ENCODE measurements at places on chromosomes 12 and 14.

GRCh38 chr14:74255281-74255680, 16.0 kb downstream of the VSX2 start:
- no peak for DNase-seq

- no peak for DNase-seq
Measured at GRCh38 chr14:58701156-58701555, 63.4 kb downstream of the DACT1 start.

DNA sequence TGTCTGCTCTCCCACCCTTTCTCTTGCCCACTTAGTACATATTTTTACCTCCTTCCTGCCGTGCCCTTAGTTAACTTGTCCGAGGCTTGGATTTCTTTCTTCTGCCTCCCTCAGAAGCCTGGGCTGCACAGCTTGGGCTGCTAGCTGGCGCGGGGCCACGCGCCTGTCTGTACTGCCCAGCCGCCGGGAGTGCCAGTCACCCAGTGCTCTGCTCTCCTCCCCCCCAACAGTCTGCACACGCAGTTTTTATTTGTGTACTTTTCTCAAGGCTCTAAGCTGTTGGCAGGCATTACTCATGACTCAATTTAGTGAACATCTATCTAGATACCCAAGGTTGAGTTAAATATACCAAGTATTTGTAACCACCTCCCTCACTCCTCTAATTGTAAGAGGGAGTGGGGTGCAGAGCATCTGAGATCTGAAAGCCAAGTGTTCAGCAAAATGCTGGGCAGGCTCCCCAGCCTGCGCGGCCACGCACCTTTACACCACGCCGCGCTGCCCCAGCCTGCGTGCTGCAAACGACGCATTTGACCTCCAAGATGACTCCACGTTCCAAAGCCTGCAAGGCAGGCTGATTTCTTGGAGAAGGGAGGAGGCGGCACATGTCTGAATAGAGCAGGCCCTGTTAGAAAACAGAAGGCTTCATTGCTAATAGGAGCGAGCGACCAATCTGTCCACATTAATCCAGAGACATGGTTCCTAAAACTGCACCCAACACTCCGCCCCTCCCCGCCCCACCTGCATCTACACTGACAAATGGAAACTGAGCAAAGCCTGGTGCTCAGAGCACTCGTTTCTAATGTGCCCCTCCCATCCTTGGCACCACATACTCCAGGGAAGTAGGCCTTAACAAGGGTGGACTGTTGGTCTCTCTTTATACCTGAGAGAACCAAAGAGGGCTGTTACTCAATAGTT, 18.2 kb upstream of the CACNA2D4 start:
- no peak for DNase-seq

DNA sequence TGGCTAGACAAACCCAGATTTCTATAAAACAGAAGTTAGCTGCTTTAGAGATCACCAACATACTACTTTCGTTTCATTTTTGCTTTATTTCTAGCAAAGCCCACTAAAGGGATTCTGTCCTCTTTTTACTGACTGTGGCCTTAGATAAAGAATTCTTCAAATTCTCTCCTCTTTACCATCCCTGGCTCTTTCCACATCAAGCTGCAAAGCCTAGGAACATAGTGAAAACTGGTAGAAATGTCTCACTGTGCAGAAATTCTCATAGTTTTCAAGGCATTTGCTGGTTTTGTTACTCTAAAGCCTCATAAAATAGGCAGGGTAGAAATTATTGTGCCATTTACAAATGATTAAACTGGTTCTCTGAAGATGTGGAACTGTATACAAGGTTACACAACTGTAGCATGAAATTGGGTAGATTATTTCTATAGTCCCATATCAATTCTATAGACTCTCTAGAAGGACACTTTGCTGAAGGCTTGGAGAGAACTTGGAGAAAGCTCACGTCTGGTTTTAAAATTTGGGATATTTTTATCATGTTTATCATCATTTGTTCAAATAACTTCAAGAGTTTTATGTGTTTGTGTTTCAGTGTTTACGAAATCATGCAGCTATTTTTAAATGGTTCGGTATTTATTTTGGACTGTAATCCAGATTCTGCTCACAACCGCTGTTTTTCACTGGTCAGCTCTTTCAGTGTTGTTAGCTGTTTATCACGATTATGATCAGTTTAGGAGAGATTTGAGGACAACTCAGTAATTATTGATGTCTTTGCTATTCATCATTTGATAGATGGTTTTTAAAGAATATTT, 36.7 kb upstream of the CSRP2 start:
- DNase-seq = no peak

DNA sequence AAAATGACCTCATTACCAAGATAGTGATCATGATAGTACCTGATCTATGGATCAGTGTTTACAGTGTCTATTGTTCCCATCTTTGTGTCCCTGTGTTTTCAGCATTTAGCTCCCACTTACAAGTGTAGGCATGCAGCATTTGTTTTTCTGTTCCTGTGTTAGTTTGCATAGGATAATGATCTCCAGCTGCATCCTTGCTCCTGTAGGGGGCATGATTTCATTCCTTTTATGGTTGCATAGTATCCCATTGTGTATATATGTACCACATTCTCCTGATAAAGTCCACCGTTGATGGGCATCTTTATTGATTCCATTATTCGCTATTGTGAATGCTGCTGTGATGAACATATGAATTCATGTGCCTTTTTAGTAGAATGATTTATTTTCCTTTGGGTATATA, 215.4 kb upstream of the NAV3 start:
- DNase-seq = no peak

DNA sequence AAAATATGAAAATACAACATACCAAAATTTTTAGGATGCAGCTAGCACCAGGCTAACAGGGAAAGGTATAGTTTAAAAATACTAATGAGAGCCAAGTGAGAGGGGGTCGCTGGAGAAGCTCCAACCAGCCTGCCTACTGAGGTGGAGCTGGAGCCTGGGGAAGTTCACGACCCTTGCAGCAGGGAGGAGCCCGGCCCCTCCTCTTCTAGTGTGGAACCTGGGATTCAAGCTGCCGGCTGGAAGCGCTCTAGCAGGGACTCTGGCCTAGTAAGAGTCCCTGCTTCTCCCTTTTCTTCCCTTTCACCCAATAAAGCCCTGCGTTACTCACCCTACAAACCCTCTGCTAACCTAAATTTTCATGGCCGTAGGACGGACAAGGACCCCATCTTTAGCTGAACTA, 5.0 kb upstream of the KCNK13 start:
- DNase-seq = no peak

DNA sequence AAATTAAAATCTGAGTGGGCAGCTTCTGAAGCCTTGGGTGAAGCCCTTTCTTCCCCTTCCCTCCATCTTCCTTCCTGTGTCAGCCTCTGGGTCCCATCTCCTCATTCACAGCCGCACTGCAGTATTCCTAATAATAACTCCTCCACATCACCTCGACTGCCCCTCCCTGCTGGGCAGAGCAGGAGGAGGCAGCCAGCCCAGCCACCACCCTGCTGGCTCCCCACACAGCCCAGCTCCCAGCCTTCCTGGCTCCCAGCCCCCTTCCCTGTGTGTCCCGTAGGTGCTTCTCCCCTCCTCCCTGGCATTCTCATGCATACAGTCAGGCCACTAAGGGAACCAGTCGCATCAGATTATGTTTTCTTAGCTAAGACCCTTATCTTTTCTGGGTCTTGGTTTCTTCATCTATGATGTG, 3.7 kb downstream of the IFFO1 start:
- no peak for DNase-seq

GRCh38 chr14:66610154-66610563, 102.2 kb downstream of the GPHN start:
- DNase-seq = no peak

DNA sequence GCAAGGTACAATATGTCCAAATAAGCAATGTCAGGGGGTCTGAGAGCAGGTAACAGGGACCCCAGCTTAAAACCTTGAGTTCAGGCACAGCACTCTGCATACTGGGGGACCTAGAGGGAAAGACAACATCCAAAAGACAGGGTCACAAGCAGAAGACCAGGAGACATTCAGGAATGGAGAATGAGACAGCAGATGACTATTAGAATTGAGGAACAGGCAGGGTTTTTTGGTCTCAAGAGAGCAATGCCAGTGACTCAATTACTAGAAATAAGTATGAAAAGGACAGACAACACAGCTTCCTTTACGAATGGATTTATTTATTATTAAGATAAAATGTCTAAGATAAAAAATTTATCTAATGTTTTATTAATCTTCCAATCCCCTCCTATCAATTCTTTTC, 223.0 kb downstream of the PTPRO start:
- DNase-seq = no peak

DNA sequence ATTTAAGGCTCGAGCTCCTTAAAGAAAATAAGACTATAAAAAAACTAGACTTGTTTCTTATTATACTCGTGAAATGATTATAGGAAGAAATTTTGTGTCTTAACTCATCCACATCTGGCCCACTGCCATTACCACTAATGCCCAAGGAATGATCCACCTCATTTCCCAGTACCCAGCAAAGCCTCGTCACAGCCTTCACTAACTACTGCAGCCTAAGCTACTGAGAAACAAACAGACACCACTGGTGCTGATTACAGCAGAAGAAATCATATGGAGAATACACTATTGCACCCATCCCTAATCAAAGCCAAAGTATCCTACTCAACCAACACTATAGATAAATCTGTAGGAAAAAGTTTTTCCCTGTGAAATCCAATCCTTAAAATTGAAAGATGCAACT, 205.3 kb upstream of the NAV3 start:
- DNase-seq = no peak

DNA sequence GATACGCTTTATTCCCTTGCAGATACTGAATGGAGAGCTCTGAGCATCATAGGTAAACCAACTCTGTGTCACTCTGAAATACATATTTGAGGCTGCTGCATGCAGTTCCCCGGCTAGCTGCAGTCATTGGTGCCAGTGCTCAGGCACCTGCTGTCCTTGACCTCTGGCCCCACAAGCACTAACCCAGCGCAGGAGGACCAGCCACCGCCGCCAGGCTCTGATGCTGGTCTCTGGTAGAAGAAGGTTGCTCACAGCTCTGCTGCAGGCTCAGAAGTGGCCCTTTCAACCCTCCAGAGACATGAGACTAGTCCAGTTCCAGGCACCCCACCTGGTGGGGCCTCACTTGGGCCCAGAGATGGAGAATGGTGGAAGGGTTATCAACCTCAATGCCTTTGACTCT, 34.5 kb upstream of the PTPRB start:
- DNase-seq = no peak

GRCh38 chr12:2214411-2214810, 161.6 kb downstream of the CACNA1C start:
- no peak for DNase-seq

DNA sequence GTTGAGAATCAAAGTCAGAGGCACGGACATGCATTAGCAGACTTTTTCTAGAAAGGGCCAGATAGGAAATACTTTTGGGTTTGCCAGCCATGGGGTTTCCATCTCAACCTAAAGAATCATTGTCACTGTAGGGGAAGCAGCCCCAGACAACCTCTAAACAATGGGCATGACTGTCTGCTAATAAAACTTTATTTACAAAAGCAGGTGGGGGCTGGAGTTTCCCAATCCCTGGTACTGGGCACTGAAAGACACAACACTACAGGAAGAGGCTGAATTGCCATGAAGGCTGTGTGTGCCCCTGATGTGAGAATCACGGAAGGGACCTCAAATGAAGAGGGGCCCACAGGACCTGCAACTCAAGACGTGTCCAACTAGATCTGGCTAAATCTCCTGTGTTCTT, 62.0 kb upstream of the GPR68 start:
- no peak for DNase-seq

GRCh38 chr12:597926-598568, 65.2 kb downstream of the NINJ2 start:
- no peak for DNase-seq

GRCh38 chr14:68282479-68283377, 463.1 kb downstream of the RAD51B start:
- no peak for DNase-seq

DNA sequence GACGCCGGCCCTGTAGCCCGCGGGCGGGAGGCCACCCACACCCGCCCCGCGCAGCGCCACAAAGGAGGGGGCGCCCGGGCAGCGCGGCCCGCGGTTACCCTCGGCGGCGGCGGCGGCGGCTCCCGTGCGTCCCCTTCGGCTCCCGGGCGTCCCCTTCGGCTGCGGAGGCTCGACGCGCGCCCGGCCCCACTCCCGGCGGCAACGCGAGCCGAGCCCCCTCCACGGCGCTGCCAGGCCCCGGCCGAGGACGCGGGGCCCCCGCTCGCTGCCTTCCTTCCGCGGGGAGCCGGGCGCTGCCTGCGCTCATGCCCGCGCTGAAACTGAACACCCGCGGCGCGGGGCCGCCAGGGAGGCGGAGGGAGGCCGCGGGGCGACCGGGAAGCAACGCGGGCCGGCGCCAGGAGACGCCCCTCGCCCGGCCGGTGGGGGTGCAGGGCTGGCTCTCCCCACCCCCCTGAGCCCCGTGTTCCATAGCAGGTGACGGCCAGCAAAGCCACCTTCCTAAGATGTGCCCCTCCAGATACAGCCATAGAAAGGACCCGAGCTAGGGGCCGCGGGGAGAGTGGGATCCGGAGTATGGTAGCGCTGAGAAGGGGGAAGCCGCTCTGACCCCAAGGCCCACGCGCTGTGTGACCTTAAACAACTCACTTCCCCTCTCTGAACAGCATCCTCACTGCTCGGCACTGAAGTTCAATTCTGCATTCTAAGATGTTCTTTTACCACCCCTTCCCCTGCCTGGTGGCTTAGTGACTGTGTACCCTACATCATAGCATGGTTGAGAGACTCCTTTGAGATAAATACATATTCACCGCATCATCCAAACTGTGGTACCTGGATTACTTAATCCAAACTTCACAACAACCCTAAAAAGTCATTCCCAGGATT, 42.8 kb downstream of the KDM2B start:
- DNase-seq = peak; percentile 67

DNA sequence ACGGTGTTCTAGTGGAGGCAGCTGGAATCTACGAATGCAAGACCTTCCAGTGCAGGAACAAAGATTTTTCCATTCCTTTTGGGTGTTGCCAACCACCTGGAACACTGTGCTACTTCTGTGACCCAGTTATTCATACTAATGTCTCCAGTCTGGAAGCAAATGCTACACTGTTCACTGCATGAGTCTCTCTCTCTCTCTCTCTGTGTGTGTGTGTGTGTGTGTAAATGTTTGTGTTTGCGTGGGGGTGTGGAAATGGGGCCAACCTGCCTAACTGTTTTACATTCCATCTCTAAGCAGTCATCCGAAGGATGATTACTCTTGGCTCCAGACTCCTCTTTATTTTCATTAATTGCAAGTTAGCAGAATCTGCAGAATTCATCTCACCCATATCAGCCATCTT, 29.9 kb upstream of the YBX3 start:
- DNase-seq = no peak

GRCh38 chr12:52346593-52346992, 20.7 kb downstream of the KRT85 start:
- DNase-seq = no peak

DNA sequence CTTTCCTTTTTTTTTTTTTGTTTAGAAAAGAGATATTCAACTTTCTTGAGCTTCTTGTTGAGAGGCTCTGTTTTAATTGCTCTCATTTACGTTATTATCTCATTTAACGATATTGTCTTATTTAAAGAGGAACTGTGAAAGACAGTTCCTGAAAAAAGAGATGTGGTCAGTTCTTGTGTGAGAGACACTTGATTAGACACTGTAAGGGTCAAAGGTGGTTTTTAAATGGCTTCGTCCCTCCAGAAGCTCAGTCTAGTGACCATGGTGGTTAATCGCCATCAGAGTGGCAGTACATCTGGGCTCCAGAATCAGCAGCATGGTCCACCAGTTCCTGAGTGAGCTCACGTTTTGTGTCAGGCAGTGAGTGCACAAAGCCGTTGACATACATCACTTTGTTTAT, 57.9 kb upstream of the KCNA5 start:
- DNase-seq = no peak
